ENCODE measurements at places on chromosomes 13 and 19.
A peak's percentile ranks its signal among the peaks of the same experiment; 100 is the strongest.

GRCh38 chr19:46714444-46715106, 2.3 kb downstream of the PRKD2 start:
- DNase-seq: no peak

DNA sequence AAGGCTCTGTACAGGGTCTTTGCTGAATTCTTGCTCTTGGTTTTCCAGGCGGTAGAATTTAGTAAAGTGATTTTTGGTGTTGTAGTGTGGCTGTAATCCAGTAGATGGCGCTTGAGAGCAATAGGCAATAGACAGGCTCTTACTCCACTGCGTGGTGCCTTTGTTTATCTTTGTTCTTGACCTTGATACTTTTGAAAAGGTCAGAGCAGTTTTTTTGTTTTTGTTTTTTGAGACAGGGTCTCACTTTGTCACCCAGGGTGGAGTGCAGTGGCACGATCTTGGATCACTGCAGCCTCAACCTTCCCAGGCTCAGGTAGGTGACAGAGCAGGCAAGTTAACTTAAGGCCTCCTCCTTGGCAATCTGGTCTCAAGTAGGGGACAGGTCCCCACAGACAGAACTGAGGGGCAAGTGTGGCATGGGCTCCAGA, 12.2 kb upstream of the LILRA5 start:
- DNase-seq: no peak

- no peak for DNase-seq
These were observed 35.2 kb downstream of the DNM2 start for GRCh38 chr19:10752913-10753704.

- DNase-seq: no peak
These were observed 24.4 kb downstream of the ALOX5AP start for GRCh38 chr13:30759748-30760147.

GRCh38 chr13:74136084-74136658, 2.0 kb upstream of the KLF12 start:
- DNase-seq: peak; percentile 50

DNA sequence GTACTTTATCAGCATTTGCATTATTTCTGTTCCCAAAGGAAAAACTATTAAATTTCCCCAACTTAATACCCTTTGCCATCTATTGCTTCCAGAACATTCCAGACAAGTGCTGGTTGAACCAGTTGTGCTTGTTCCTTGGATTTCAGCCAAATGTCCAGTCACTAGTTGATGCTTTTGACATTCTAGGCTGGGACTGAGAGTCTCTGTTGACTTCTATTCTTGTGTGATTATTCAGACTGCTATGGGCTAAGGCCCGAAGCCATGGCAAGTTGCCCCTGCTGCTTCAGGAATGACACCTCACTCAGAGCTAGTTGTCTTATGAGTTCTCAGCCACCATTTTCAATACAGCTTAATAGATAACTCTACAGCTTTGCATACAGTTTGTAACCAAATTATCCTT, 458.1 kb upstream of the ARGLU1 start:
- no peak for DNase-seq

- DNase-seq: no peak
These were observed 6.9 kb upstream of the JUNB start for GRCh38 chr19:12784394-12784870.

GRCh38 chr13:80341101-80341755, at the start of gene SPRY2:
Gene SPRY2, minus strand, starts transcription at chr13:80341126. Its CDS starts 3,421 bp downstream, at chr13:80337705.
- DNase-seq: peak; percentile 96

DNA sequence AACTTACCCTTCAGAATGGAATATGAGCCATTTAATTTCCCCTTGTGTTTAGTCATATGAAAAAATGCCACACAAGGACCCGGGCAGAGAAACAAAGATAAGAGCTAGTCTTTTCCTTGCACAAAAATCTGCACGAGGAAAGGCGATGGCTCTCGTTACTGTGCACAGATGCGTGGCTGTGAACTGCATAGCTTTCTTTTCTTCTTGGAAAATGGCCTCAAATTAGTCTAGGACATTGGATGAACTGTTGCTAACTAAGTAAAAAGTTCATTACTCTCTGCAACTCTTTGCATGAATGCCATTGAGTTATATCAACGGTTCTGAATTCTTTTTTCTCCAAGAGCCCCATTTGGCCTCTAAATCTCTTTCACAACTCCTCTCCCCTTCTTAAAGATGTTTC, 125.2 kb downstream of the COG6 start:
- no peak for DNase-seq

- no peak for DNase-seq
These were observed 50.0 kb upstream of the GPR183 start for GRCh38 chr13:99357131-99357596.

GRCh38 chr13:93690139-93690538, 463.5 kb downstream of the GPC6 start:
- DNase-seq: no peak

- no peak for DNase-seq
These were observed 93.8 kb upstream of the RAP2A start for GRCh38 chr13:97339988-97340749.

GRCh38 chr19:38049105-38049649, 142.2 kb downstream of the SIPA1L3 start:
- DNase-seq: no peak

GRCh38 chr19:39546599-39546998, 6.6 kb upstream of the EID2 start:
- no peak for DNase-seq

DNA sequence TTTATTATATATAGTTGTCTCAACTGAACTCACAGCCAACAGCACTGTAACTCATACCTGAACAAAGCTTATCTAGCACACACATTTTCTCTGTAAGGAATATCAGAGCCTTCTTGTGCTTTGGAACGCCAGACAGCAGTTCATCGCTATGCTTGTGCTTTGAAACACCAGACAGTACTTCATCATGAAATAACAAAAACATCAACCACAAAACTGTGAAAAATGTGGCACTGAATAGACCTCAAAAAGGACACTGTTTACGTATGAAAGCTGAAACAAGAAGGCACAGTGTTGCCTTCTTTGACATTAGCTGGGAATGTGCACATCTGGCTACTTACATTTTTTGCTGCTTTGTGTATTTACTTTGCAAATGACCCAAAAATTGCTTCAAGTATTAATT, 160.2 kb downstream of the PDS5B start:
- DNase-seq: no peak

DNA sequence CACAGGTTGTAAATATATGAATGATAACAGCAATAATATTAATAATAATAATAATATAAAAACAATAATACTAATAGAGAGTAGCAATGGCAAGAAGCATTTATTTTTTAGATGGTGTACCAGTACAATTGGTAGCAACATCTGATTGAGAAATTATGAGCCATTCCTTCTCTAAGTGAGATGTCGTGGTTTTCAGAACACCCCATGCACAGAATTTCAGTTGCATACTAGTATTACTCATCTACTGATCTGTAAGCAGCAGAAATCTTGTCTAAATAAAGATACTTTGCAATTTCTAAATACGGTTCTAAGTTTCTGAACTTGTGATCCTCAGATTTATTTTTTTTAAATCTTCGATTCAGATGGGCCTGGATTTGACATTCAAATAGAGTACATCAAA, 788.0 kb upstream of the ATXN8OS start:
- no peak for DNase-seq

DNA sequence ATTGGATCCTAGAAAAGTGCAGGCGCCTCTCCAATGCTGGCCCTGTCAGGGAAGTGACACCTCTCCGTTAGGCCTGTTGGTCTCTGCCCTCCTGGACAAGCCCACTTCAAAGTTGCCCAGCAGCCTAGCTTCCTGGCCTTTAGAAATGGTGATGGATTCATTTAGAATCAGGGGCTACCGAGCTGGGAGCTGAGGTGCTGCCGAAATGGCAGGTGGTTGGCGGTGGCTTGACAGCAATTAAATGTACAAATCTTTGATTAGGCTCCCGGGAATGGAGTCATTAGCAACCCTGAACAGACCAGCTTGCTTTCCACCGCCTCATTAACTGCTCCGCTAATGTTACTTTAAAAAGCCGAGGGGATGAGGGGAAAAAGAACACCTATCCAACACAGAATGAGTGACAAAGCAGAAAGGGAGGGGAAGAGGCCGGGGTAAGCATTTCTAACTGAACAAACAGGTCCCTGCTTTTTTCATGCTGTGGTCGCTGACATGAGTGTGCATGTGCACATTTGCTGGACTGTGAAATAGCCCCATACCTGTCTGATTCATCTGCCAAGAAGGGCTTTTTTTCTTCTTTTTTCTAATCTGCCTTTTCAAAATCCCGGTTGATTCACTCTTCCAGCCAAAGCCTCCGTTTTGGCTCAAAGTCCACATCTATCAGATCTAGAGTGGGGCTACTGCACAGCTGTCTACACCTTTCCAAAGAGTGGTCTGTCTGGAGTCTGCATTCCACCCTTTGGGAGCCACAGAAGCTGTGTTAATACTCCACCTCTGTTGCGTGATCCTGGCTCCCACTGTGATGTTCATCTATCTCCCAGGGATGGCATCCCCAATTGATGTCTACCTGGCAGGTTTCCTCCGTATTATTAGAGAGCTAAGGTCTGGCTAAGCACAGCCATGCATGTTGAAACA, 431.9 kb downstream of the COG6 start:
- DNase-seq: no peak

DNA sequence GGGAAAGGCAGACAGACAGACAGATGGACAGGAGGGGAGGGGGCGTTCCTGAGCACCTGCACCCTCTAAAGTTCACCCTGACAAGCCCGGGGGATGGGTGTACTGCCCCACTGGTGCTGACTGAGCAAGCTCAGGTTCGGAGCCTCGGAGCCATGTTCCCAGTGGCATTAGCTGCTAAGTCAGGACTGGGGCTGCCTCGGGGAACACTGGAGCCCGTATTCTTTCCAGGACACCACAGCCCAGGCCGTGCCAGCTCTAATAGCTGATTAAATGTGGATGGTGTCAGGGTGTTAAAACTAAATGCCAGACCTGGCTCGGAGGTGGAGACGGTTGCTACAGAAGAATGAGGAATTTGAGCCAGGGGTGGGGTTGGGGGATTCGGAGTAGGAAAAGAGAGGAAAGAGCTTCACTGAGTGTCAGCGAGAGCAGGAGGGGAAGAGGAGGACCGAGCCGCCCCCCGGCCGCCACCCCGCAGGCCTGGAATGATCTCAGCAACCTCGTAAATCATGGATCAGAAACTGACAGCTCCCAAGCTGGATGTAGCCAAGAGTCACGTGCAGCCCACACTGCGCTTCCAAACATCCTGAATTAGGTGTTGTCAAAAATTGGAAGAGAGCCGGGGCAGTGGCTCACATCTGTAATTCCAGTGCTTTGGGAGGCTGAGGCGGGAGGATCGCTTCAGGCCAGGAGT, 10.4 kb downstream of the MAP2K2 start:
- DNase-seq: no peak
